ENCODE measurements at places on chromosomes 3 and 15.

DNA sequence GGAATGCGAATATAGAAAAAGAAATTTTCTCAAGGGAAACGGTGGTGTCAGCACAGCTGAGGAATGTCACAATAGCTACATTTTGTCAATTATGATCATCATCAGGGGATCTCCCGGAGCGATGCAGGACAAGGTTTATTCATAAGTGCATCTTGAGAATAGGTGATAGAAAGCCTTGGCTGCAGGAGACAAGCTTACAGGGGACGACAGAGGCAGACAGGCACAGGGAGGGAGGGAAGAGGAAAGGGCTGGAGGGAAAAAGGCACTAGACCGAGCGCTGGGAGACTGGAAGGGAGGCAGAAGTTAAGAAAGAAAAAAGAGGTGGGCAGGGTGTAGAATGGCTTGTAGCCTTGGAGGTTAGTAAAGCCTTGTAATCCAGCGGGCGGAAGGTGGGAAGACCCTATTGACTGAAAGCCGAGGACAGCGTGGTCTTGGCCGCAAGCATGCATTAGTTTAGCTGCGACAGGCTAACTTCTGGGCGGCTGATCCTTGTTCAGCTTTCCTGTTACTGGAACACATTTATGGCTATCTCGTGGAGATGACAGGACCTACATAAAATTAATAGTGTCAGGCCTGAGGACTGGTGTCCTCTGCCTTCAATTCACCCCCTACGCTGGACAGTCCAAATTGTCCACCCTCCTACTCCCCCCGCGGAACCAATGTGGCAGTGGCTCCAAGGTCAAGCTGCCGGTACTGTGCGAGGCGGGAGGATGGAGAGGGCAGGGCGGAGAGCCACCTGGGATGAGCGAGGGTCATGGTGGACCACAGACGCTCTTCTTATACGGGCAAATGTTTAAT is 1.4 kb upstream of the NECTIN3 start:
- no peak for DNase-seq

- DNase-seq, result no peak
These were observed 56.4 kb upstream of the KCNMB2 start for GRCh38 chr3:178479860-178480259.

DNA sequence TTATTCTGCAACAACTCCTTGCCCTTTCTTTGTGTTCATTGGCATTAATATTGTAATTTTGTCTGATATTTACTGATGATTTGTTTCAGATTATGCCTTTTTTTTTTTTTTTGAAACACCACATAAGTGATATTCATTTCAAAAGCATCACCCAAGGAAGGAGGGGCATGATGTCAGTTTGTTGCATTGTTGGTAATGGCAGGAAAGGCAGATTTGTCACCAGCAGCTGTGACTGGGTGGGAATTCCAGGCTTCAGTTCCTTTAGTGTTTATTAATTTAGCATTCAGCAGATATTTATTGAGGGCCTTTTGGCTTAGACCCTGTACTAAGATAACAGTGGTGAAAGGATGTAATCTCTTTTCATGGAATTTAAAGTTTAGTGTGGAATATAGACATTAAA is 19.5 kb downstream of the SENP2 start:
- no peak for DNase-seq

- no peak for DNase-seq
These were observed 385.4 kb upstream of the SEMA6D start for GRCh38 chr15:47331829-47332393.

DNA sequence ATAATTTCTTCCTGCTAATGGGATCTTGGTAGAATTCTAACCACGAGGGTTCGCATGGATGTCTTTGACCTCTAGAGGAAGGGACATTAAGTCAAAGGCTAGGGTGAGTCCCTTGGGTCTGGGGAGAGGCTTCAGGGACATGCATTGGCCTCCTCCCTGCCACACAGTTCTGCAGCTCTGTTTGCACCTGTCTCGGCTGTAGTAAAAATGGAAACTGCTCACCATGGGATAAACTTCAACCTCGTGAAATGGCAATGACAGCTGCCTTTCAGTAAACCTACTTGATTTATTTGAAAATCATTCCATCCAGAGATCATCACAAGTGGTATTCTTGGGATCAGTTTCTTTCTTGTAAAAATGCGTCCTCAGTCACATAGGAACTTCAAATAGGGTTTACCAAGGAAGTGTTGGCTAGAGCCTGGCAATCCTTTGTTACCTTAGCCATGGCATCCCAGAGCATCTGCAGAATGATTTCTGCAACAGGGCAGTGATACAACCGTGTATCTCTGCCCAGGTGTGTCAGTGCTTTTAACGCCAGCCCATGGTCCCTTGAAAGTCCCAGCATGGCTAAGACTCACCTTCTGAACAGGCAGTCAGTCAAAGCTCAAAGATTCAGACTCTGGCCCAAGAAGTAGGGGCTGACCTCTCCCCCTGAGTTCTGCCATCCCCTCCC is 14.0 kb upstream of the LRTM1 start:
- no peak for DNase-seq

DNA sequence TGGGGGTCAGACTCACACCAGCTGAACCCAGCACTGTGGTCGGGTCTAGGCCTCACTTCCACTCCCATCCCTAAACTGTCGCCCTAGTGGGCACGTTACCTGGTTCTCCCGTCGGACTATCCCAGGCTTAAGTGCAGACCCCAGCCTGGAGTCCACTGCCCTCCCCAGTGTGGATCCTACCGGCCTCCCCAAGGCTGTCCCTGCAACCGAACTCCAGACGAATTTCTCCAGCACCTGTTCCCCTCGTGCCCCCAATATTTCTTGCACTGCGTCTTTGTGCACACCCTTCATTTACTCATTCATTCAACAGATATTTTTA is 26.5 kb downstream of the SLC41A3 start:
- no peak for DNase-seq

DNA sequence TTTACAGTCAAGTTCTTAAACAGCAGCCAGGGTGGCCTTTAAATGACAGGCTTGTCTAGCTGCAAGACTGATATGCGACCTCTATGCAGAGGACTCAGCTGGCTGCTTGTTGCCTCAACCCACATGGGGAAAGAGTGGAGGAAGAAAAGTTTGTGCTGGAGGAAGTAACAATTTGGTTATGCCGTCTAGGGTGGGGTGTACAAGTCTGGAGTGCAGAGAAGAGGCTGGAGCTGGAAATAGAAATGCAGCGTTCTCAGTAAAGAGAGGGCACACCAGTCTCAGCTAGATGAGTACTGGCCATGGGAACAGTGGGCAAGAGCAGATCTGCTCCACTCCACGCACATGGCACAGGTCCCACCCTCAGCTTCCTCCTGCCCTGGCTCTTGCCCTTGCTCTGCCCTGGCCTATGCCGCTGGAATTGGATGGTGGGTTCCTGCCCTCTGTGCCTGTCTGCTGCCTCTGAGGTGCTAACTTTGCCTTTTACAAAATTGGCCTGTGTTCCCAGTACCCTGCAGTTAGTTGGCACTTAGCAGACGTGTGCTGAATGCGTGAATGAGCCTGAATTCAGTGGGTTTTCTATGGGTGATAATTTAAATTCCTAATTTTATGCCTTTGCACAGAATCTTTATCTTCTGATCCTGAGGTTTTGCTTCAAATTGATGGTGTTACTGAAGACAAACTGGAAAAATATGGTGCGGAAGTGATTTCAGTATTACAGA is 59.7 kb upstream of the FURIN start:
- DNase-seq, result no peak

DNA sequence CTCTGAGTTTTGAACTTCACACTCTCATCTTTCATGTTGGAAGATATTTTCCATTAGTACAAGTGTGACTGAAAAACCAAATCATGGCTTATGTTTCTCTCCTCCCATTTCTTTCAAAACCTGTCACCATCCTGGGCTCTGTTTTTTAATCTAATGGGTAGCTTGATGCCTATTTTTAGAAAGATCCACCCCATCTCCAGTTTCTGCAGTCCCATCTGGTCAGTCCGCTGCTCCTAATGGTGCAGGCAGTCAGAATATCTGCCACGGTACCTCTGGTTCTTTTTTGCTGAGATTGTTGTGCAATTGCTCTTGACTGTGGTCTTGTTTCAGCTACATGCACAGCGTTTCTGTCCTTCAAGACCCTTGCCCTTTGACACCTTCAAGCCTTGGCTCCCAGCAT is 240.9 kb upstream of the CADM2 start:
- no peak for DNase-seq

DNA sequence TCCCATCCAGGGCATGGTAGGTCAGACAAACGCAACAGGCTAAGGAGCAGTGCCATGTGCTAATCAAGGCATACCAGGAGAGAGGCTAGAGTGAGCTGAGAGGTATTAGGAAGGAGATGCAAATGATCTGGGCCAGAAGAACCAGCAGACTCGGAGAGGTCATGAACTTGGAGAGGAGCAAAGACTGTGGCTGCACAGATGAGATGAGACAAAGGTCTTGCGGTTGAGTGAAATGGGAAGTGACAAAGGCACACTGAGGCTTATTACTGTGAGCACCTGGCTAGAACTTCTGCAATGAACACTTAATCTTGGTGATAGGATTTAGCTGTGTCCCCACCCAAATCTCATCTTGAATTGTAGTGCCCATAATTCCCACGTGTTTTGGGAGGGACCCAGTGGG is 380.2 kb downstream of the ULK4 start:
- no peak for DNase-seq

DNA sequence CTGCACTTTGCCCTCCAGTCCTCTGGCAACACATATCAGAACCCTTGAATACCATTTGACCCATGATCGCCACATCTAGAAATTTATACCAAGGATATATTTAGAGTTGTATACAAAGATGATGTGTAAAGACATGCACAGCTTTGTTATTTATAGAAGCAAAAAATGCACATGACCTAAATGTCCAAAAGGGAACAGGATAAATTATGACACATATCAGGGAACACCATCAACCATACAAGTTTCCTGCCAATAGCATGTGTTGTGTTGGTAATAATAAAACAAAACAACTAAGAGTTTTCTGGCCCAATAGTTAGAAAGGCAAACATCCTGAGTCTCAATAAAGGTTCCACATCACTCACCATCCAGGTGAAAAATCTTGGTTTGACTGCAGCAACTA is 51.5 kb downstream of the AAGAB start:
- DNase-seq, result no peak

- no peak for DNase-seq
These were observed 26.3 kb downstream of the LIPC start for GRCh38 chr15:58458076-58458475.

DNA sequence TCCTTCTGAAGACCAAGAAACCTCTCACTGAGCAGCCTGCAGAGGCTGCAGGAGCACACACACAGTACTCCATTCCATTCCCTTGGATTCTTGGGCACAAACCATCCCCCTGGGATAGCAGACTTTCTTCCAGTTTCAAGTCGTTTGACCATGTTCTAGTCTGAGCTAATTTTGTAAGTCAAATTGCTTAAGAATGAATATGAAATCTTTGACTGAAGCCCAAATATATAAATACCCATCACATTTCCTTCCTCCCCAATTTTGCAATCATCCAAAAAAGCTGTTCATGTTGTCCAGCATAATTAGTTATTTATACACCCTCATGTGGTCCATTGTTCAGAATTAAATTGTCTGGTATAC is 231.2 kb upstream of the TPRG1 start:
- no peak for DNase-seq

GRCh38 chr15:58856086-58856485 is 77.4 kb downstream of the SLTM start:
- DNase-seq, result no peak

DNA sequence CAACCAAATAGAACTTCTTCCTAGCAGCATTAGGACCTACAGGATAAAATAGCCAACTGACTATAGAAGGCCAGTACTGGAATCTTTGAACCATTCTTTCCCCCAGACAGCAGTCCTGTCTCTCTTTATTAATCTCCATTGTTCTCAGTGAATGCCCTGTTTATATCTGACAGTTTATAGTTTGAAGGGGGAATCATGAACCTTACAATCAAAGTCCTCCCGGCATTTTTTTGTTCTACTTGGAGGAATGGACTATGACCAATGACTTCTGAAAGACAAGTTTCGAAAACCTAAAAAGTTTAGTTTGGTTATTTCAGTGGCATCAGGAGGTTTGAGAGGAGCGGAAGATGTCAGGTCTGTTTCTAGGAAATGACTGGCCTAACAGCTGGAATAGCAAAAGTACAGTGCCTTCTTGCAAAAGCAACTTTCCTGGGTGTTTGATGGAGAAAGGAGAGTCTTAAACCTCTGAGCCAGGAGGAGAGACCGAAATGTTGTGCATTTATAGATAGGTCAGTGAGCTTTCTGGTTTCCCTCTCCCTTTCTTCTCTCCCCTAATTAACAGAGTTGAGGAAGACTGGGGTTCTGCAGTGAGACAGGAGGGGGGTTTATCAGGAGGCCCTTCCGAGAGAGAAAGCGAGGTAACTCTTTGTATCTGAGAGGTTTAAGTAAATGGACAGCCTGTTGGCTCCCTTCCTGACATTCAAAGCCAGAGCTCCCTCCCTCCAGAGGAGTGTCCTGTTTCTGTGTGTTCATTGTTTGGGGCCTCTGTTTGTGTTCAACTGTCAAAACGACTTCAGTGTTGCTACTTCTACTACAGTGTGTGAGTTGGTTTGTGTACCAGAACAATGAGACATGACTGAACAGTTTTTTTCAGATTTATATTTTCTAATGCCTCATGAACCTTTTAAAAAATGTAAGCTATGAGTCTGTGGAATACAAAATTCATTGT is 383.0 kb upstream of the RARB start:
- DNase-seq, result no peak

GRCh38 chr15:27043770-27044169 is 72.8 kb downstream of the GABRG3 start:
- DNase-seq, result no peak

- DNase-seq, result no peak
These were observed 1.9 kb upstream of the ARL6IP5 start for GRCh38 chr3:69082805-69083204.

GRCh38 chr3:195897081-195897852 is 11.1 kb downstream of the TNK2 start:
- no peak for DNase-seq

GRCh38 chr15:90807074-90807785 is 61.2 kb upstream of the FURIN start:
- DNase-seq, result no peak

- DNase-seq, result no peak
These were observed 1.0 kb downstream of the TAMM41 start for GRCh38 chr3:11845651-11846050.

DNA sequence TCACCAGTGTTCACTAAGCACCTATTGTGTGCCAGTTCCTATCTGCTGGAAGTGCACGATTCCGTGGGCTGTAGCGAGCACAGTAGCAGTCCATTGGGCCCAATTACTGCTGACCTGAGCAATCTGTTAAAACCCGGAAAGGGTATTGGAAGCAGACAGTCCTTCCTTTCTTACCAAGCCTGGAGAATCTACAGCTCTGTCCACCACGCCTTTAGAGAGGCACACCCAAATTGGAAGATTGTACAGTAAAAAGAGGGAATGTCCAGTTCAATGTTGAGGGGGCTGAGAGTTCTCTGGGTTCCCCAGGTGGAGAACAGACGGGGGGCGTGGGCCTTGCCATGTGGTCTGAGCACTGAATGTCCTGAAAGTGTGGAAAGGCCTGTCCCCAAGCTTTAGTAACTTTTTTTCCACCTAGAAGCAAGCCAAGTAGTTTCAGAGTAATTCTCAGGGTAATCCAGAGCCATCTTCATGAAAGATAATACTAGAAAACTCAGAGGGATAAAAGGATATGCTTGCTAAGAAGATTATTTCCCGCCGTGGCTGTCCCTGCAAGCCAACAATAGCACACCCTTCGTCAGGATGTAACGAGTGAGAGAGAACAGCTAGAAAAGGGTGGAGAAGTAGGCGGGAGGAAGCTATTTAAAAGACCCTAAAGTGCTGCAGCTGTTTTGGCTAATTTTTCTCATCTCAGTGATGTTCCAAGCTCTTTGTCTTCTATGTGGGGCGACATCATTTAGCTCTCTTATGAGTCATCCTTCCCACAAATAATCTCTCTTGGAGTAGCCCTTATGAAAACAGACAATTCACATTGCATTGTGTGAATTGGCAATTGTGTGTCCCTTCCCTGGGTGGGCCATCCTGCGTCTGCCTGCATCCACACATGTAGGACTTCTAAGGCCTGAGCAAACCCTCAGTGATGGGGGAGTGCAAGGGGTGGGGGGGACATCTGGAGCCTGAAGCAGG is 181.0 kb downstream of the ATG7 start:
- DNase-seq, result no peak

All from activated T-helper 1 cell treated with anti-CD3 and anti-CD28 coated beads, Interleukin-2, amount 50 U/mL, for 16 hours (primary cell).